Dermis blood vessel endothelial cell (primary cell): ENCODE measurements at places on chromosomes 5 and 9. TPM values are rescaled to one million over a fixed set of nuclear protein-coding genes. Genes with fewer than 3 reads are reported as not detected.

The ROR2 gene
- under 0.01 TPM in 1 of 2 replicates, not detected in the other for total RNA-seq

The ABCA1 gene
- total RNA-seq: 19.1 and 35.7 TPM in 2 replicates

The F2RL1 gene
- total RNA-seq: 24.0 and 30.0 TPM in 2 replicates

The MEGF10 gene
- total RNA-seq: 0.37 and 1.4 TPM in 2 replicates

The LEAP2 gene
- total RNA-seq: 0.09 and 0.17 TPM in 2 replicates

The HSPB3 gene
- not detected in 2 replicates for total RNA-seq

The ARL10 gene
- total RNA-seq: 14.7 and 15.0 TPM in 2 replicates

The SARDH gene
- total RNA-seq: 0.34 and 0.37 TPM in 2 replicates

The FBXW5 gene
- 255 and 270 TPM in 2 replicates for total RNA-seq

The TAF1L gene
- under 0.01 TPM in 2 replicates for total RNA-seq

The ANKRD55 gene
- 1.2 and 3.2 TPM in 2 replicates for total RNA-seq

The TRIM52 gene
- total RNA-seq: 6.3 and 8.8 TPM in 2 replicates

The ANKDD1B gene
- 0.68 and 1.1 TPM in 2 replicates for total RNA-seq
